Sigmoid colon (tissue), 7 donors: ENCODE measurements at places on chromosomes 2 and 18. TPM values are rescaled to one million over a fixed set of nuclear protein-coding genes. Genes with fewer than 3 reads are reported as not detected.

The NXPH2 gene
- not detected for total RNA-seq

DNA sequence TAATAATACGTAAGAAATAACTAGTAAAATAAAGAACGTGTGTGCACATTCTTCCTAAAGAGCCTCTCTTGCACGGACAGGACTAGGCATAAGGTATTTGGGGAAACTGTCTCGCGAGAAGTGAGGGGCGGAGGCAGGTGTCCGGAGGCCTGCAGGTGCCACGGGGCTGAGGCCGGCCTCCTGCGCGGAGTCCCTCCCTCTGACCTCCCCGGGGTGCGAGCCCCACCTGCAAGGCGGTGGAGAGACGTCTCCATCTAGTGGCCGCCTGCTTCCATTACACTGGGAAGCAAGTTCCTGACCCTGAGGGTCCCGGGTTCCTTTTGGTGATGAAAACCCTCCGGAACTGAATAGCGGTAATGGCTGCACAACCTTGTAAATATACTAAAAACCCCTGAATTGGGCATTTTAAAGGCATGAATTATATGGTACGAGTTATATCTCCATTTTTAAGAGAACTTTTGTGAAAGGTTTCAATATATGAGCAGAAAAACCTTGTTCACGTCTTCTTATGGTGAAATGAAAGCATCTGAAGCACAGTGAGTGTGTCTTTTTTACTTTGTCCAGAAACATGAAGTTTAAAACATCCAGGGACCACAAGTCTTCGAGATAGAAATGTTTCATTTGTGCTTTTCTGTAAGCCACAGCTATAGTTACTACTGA lies 35.5 kb upstream of the CTDP1 start:
- H3K4me1 ChIP-seq: no peaks in the 10 kb centered on the region
- H3K4me3 ChIP-seq: no peak overlapping the region
- no peak overlapping the region for H3K27ac ChIP-seq
- no peaks in the 10 kb centered on the region for H3K36me3 ChIP-seq
- peaks cover 5% of the 10 kb centered on the region for H3K27me3 ChIP-seq

DNA sequence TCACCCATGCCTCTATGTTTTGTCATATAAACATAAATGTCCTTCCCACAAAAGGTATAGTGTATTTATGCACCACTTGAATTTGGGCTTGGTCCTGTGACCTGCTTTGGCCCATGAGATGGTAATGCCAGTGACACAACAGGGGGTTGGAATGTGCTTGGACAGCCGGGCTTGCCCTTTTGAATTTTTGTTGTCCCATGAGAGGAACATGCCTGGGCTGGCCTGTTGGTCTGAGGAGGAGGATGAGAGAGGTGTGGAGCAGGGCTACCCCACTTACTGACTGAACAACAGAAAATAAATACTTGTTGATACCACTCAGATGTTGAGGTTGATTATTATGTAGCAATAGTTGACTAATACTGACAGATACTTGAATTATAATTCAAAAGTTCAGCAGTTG lies 63.2 kb upstream of the TCF4 start:
- no peaks in the 10 kb centered on the region for H3K4me1 ChIP-seq
- no peak overlapping the region for H3K27ac ChIP-seq
- no peaks in the 10 kb centered on the region for H3K36me3 ChIP-seq
- no peak for DNase-seq
- H3K4me3 ChIP-seq: no peak overlapping the region
- no peaks in the 10 kb centered on the region for H3K27me3 ChIP-seq

The PKP4 gene
- total RNA-seq: 29.3 TPM

GRCh38 chr2:46970334-46971288 lies 55.0 kb upstream of the MCFD2 start:
- DNase-seq: peak; percentile 82
- no peak overlapping the region for H3K4me3 ChIP-seq
- no peaks in the 10 kb centered on the region for H3K36me3 ChIP-seq
- H3K27me3 ChIP-seq: no peaks in the 10 kb centered on the region
- no peaks in the 10 kb centered on the region for H3K4me1 ChIP-seq
